Non-pigmented ciliary epithelial cell (primary cell): ENCODE measurements at places on chromosomes 5 and 9.

GRCh38 chr5:169875731-169876130 lies 104.6 kb downstream of the INSYN2B start:
- no peak for DNase-seq

- DNase-seq: no peak
Observed at GRCh38 chr9:27078685-27079084, 30.3 kb upstream of the TEK start.

DNA sequence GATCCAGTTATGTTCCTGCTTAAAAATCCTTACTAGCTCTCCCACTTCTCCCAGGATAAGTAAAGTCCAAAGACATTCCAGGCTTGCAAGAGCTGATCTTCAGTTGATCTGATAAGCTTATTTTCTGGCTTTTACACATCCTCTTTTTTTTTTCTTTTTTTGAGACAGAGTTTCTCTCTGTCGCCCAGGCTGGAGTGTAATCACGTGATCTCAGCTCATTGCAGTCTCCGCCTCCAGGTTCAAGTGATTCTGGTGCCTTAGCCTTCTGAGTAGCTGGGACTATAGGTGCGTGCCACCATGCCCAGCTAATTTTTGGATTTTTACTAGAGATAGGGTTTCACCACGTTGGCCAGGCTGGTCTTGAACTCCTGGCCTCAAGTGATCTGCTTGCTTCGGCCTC lies 37.3 kb upstream of the PTPN3 start:
- DNase-seq: no peak

DNA sequence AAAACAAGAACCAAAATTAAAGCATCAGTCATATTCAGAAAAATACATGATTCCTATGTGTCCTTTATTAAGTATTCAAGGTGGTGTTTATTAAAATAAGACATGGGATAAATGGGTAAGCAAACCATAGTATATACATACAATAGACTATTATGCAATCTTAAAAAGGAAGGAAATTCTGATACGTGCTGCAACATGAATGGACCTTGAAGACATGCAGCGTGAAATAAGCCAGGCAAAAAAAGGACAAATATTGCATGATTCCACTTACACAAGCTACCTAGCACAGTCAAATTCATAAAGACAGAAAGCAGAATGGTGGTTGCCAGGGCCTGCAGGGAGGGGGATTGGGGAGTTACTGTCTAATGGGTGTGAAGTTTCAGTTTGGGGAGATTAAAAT lies 127.7 kb downstream of the DMAC1 start:
- DNase-seq: no peak

GRCh38 chr5:36631620-36632362 lies 25.4 kb downstream of the SLC1A3 start:
- DNase-seq: no peak

DNA sequence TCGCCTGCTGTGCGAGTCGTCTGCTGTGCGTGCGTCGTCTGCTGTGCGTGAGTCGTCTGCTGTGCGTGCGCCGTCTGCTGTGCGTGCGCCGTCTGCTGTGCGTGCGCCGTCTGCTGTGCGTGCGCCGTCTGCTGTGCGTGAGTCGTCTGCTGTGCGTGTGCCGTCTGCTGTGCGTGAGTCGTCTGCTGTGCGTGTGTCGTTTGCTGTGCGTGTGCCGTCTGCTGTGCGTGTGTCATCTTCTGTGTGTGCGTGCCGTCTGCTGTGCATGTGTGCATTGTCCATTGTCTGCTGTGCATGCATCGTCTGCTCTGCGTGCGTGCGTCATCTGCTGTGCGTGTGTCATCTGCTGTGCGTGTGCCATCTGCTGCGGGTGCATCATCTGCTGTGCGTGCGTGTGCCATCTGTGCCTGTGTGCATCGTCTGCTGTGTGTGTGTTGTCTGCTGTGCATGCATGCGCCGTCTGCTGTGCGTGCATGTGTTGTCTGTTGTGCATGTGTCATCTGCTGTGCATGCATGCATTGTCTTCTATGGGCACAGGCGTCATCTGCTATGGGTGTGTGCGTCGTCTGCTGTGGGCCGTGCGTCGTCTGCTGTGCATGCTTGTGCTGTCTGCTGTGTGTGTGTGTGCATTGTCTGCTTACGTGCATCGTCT lies 68.6 kb upstream of the IRX4 start:
- DNase-seq: no peak

DNA sequence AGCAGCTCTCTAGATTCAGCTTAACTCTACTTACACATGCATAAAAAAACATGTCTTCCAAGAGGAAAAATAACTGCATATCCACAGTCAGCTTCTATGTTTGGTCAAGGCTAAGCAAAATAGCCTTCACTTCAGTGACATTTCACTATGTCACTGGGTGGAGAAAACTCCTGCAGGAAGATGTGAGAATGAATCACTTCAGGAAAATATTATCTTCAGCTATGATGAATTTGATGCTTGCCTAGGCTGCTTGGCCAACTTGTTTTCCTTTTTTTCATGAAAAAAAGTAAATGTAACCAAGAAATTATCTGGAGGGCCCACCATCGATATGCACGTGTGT lies 143.0 kb upstream of the ZNF608 start:
- DNase-seq: no peak

GRCh38 chr9:18067548-18068120 lies 406.3 kb upstream of the ADAMTSL1 start:
- no peak for DNase-seq

GRCh38 chr5:6542421-6543345 lies 90.2 kb downstream of the NSUN2 start:
- DNase-seq: no peak

DNA sequence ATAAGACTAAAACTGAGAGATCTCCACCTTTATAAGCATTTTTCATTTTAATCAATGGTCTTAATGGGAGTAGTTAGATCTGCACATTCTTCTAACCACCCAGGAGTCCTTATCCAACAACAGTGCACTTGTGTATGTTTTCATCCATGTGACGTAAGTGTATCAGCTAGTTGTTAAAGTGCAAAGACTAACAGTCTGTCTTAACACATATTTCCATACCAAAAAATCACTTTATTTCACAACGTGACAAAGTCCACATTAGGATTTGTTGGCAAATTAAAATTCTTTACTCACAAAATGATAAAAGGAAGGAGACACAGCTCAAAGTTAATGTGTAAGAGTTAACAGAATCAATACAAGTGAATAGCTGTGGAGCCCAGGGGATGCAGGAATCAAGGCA lies 1.9 kb upstream of the SMC2 start:
- no peak for DNase-seq

GRCh38 chr9:127491516-127491915 lies 40.2 kb downstream of the LRSAM1 start:
- DNase-seq: no peak

DNA sequence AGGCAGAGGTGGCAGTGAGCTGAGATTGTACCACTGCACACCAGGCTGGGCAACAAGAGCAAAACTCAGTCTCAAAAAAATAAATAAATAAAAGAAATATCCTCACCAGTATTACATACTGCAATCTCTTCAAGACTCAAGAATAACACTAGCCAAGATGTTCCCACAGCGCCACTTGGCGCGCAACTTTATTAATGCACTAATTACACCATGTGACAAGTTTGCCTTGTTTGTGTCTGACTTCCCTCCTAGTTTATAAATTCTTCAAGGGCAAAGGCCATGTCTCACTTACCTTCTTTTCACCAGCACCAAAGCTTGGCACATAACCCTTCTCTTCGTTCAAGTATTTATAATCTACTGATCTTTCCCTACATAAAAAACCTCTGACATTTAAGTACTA lies 4.8 kb downstream of the SKP1 start:
- no peak for DNase-seq
